Hematopoietic multipotent progenitor cell treated with erythropoietin and hydrocortisone succinate and interleukin-3 and kit ligand, for 15 days (in vitro differentiated cells): ENCODE measurements at places on chromosomes 6 and 20.

GRCh38 chr6:167306401-167306998 is 15.4 kb downstream of the UNC93A start:
- no peak for DNase-seq

DNA sequence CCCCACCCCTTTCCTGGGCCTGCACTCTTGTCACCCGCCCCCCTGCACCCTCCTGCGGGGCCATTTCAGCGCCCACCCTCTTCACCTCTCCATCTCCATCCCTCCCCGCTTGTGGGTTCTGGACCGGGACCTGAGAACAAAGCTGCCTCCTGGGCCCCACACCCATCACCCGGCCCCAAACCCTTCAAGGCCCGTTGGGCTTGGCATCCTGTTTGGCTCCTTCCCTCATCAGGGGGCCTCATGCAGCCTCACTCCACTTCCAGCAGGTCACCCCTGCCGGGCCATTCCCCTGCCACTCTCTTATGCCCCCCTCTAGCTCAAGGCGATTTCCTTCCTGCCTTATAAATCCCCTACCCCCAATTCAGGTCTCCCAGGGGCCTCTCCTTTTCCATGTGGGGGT is 67.4 kb downstream of the SRC start:
- no peak for DNase-seq

DNA sequence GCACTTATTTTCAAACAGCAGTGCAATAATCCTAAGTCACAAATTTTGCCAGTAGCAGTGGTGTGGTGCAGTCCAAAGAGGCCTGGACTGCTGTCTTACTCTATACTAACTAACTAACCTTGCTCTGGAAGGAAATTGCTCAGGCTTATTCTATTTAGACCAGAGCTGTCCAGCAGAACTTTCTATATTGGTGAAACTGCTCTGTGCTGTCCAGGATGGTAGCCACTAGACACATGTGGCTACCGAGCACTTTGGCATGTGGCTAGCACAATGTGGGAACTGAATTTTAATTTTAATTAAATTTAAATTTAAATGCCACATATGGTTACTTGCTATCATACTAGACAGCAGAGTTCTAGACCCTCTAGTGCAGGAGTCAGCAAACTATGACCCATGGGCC is 27.1 kb upstream of the FBXO9 start:
- no peak for DNase-seq

DNA sequence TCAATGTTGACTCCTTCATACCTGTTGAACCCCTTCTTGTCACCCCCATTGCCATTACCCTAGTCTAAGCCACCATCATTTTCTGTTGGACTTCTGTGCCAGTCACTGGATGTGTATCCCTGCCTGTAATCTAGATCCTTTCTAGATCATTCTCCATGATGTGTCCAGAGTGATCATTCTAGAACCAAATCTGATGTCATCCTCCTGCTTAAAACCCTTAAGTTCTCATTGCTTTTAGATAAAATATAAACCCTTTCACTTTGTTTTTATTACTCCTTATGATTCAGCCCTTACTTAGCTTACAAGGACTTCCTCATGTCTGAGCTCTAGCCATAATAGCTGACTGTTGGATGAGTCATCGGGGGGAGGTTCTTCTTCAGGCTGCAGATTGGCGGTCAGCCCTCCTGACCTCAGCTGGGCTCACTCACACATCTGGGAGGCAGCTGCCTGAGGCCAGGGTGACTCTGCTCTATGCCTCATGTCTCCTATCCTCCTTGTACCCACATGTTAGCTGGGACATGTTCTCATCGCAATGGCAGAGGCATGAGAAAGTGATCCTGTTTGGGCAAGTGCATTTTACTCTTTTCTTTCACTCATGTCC is 287.6 kb downstream of the ESR1 start:
- DNase-seq = peak; percentile 60

DNA sequence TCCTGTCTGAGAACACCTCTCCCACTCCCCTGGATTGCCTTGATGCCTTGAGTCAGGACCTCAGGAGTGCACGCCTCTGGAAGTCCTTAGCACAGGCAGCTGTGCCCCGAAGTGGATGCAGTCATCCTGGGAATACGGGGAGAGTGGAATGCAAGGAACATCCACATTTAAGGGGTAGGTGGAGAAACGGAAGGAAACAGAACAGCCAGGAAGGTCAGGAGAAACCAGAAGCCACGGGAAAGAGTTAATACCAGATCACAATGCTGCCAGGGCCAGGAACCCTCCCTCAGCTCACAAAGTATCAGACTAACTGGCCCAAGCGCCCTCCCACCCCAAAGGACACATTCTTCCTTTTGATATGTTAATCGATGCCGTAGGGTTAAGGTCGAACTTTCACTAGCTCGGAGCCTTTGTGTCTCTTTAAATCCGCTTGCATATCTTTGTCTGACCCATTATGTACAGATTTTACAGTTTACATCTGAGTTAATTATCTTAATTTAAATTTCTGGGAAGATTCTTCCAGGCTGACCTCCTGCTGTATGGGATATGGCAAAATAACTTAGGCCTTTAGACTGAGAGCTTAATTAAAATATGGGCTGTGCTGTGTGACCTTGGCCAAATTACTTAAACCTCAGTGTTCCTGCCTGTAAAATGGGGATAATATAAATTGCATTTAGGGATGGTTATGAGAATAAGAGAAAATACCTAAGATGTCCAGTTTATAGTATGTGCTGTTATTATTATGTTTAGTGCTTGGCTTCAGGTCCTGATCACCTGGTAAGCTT is 24.0 kb upstream of the CCND3 start:
- no peak for DNase-seq

GRCh38 chr6:81895511-81896185 is 143.2 kb upstream of the TENT5A start:
- DNase-seq = no peak

DNA sequence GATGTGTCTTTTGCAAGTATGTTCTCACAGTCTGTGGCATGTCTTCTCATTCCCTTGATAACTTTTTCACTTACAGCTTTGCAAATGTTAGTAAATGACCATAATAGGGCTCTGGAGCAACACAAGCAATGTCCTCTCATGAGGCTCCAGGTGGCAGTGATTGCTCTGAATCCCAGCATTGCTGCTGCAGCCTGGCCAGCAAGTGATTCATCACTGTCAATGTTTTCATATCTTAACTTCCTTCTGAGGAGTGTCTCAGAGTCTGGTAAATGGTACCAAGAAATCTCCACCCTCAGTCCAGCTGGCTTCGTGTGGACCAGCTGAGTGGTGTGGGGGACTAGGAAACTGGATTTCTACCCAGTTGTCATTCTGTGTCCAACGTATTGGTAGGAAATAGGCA is 139.6 kb downstream of the MYLK4 start:
- DNase-seq = no peak
